ENCODE measurements at places on chromosomes 2 and 18. TPM values are rescaled to one million over a fixed set of nuclear protein-coding genes. Genes with fewer than 3 reads are reported as not detected.
A peak's percentile ranks its signal among the peaks of the same experiment; 100 is the strongest.

ABCG8 gene
- 24.3 TPM for polyA plus RNA-seq

SOX11 gene
- 3.1 TPM for polyA plus RNA-seq

SERPINB7 gene
- polyA plus RNA-seq, result 0.09 TPM

DNA sequence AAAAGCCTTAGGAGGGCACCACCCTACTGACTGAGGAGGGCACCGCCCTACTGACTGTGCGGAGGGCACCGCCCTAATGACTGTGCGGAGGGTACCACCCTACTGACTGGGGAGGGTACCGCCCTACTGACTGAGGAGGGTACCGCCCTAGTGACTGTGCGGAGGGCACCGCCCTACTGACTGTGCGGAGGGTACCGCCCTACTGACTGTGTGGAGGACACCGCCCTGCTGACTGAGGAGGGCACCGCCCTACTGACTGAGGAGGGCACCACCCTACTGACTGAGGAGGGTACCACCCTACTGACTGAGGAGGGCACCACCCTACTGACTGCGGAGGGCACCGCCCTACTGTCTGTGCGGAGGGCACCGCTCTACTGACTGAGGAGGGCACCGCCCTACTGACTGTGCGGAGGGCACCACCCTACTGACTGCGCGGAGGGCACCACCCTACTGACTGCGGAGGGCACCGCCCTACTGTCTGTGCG lies 150.2 kb upstream of the NFATC1 start:
- no peaks in the 10 kb centered on the region for H3K4me1 ChIP-seq
- H3K4me3 ChIP-seq, result no peak overlapping the region
- no peaks in the 10 kb centered on the region for H3K36me3 ChIP-seq
- H3K27me3 ChIP-seq, result no peaks in the 10 kb centered on the region
- no peak for DNase-seq

DNA sequence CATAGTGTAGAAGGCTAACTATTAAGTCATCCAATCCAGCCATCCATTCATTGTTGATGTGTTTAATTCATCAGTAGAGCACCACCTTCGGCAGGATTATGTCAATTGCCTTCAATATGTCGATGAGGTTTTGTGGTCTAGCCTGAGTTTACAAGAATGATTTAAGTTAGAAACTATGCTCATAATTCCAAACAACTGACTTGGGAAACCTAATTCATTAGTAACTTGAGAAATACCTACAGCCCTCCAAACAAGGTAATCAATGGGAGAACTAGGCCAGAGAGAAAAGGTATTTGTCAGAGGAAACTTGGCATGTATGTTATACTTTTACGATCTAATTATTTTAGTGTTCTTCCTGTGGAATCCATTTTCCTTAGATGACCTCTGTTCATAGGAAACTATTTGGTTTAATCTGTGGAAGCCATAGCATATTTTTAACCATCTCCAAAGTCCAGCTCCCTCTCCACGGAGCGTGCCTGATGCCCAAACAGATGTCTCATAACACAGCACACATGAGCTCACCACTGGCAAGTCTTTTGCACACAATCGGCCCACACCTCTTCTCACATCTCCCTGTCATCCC lies 148.5 kb downstream of the GFPT1 start:
- no peaks in the 10 kb centered on the region for H3K27me3 ChIP-seq
- no peak overlapping the region for H3K4me3 ChIP-seq
- no peak for DNase-seq
- no peaks in the 10 kb centered on the region for H3K36me3 ChIP-seq

DNA sequence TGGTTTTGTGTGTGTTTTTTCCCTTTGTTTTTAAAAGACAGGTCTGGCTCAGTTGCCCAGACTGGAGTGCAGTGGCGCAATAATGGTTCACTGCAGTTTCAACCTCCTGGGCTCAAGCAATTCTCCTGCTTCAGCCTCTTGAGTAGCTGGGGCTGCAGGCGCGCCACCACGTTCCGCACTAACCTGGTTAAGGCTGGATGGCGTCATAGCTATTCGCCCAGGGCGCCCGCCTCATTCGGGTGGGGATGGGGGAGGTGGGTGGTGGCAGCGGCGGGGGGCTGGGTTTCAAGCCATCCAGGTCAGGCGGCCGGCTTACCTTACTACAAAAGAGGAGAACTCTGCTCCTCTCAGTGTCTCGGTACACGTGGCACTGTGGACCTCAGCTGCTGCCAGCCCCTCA lies 42.8 kb downstream of the EEF1B2 start:
- no peaks in the 10 kb centered on the region for H3K4me1 ChIP-seq
- H3K36me3 ChIP-seq, result no peaks in the 10 kb centered on the region
- H3K4me3 ChIP-seq, result no peak overlapping the region

DNA sequence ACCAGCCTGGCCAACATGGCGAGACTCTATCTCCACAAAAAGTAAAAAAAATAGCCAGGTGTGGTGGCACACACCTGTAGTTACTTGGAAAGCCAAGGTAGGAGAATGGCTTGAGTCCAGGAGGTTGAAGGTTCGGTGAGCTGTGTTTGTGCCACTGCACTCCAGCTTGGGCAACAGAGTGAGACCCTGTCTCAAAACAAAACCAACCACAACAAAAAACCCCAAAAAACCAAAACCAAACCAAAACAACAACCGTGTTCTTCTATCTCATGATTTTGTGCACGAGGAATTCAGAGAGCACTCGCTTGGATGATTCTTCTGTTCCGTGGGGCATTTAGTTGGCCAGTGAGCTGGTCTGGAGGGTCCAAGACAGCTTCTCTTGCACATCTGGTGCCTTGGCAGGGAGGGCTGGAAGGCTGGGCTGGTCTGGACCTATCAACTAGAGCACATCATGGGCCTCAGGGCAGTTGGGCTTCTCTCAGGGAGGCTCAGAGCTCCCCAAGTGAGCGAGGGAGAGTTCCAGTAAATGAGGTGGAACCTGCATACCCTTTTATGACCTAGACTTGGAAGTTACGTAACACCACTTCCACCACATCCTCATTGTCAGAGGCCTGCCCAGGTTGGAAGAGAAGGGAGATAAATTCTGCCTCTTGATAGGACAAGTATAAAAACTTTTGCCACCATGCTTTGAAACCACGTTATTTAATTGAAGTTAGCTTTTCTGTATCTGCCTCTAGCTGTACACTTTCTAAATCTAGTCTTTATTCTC lies 25.2 kb downstream of the SIX2 start:
- no peaks in the 10 kb centered on the region for H3K4me1 ChIP-seq
- H3K4me3 ChIP-seq, result no peak overlapping the region
- H3K36me3 ChIP-seq, result no peaks in the 10 kb centered on the region
- no peak overlapping the region for H3K27ac ChIP-seq

DNA sequence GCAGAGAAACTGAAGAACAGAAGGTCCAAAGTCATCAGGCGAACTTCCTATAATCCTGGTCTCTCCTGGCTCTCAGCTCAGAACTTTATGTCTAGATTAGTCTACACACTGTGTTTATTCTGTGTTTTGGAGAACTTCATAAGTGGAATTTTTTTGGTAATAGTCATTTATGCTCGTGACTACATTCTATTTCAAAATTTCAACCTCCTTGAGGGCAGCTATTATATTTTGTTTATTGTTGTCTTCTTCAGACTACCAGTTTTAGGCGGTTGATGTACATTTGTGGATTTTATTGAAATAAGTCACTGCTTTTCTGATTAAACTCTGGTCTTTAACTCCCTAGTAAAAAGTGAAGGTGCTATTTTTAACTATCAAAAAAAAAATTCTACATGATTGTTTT lies 816.6 kb downstream of the SATB2 start:
- H3K36me3 ChIP-seq, result no peaks in the 10 kb centered on the region
- no peak for DNase-seq
- H3K4me1 ChIP-seq, result peaks cover 7% of the 10 kb centered on the region
- H3K4me3 ChIP-seq, result no peak overlapping the region

DNA sequence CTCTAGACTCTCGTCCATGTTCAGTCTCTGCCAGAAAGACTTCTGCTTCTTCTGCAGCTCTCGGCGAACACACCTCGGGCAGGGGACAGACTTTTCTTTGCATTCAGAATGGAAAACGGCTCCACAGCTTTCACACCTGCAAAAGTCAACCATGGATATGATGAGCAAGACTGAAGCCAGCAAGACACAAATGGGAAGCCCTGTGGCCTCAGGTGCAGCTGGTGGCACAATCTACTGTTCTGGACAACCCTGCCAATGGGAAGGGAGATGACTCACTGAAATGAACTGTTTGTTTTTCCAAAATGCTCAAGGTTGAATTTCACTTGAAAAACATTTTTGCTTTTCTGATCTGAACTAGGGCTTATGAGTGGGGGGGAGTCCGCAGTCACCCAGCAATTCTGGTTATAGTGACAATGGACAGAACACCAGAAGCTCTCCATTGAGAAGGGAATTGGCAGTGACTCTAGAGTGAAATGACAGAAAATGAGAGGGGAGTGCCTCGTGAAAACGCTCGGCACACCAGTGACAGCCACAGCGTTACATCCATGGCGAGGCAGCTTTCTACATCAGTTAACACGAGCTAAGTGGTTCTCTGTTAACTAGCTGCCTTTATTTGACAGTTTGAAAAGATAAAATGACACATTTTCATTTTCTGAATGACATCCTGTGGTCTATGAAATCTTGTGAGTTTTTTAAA lies 58.8 kb upstream of the FZD5 start:
- H3K27me3 ChIP-seq, result no peaks in the 10 kb centered on the region
- no peak for DNase-seq
- peaks cover 24% of the 10 kb centered on the region for H3K36me3 ChIP-seq
- no peak overlapping the region for H3K27ac ChIP-seq
- peaks cover 41% of the 10 kb centered on the region for H3K4me1 ChIP-seq

- DNase-seq, result no peak
- no peak overlapping the region for H3K4me3 ChIP-seq
- no peaks in the 10 kb centered on the region for H3K36me3 ChIP-seq
Measured at GRCh38 chr2:239778042-239778851, 246.9 kb downstream of the NDUFA10 start.

GRCh38 chr18:50203801-50204604 lies 9.1 kb upstream of the MYO5B start:
- no peak overlapping the region for H3K27ac ChIP-seq
- H3K4me1 ChIP-seq, result no peaks in the 10 kb centered on the region
- peak; percentile 26 for DNase-seq
- no peaks in the 10 kb centered on the region for H3K36me3 ChIP-seq
- no peak overlapping the region for H3K4me3 ChIP-seq

- H3K4me3 ChIP-seq, result no peak overlapping the region
- no peak overlapping the region for H3K27ac ChIP-seq
- H3K4me1 ChIP-seq, result peaks cover 11% of the 10 kb centered on the region
- H3K36me3 ChIP-seq, result no peaks in the 10 kb centered on the region
Measured at GRCh38 chr2:860259-860855, 90.3 kb upstream of the SNTG2 start.

- no peak overlapping the region for H3K27ac ChIP-seq
- H3K4me1 ChIP-seq, result no peaks in the 10 kb centered on the region
- no peak overlapping the region for H3K4me3 ChIP-seq
- H3K27me3 ChIP-seq, result peaks cover 27% of the 10 kb centered on the region
Measured at GRCh38 chr2:26591619-26592505, 49.3 kb downstream of the CIB4 start.

GRCh38 chr2:2097549-2097948 lies 233.5 kb downstream of the MYT1L start:
- no peaks in the 10 kb centered on the region for H3K27me3 ChIP-seq
- H3K27ac ChIP-seq, result no peak overlapping the region
